ENCODE measurements at places on chromosomes 13 and 19.

DNA sequence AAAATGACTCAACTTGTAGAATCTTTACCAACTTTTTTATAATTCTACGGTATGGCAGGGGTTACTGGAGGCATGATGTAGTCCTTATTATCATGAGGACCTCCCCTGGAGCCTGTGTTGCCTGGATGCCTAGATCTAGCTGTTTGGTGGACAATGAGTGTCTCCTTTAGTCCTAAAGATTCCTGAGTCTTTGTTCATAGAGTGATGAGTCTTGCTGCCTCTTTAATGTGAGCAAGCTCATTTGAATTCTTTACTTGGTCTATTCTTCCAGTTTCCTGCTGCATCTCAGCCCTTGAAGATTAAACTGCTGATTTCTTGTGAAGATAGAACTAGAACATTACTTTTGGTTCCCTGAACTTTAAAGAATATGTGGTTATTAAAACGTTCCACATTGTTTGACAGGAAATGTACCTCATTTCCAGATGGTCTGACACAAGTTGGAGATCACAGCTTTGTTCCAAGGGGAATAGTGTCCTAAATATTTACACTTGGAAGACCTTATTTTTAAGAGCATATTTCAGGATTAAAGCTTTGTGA, 51.9 kb downstream of the SLAIN1 start:
- no peak for DNase-seq

DNA sequence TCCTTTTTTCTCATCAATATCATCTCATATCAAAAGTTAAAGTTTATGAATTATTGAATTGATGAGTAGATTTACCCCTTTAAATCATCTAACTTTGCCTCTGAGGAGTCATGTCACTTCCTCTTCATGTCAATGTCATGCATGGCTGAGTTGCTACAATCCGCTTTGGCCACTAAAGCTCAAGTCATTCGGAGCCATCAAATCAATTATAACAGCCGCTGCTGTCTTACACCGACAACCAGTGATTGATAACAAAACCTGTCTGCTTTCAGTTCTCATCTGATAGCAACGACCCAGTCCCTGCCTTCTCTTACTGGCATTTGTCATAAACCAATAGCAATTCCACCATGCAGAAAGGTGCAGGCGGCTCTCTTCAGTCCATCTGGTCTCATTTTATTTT, 429.3 kb downstream of the DIAPH3 start:
- DNase-seq: no peak

GRCh38 chr19:9406798-9407352, 28.5 kb downstream of the ZNF266 start:
- no peak for DNase-seq

GRCh38 chr13:96052656-96053002, 572 bp downstream of the UGGT2 start:
- DNase-seq: no peak

- DNase-seq: no peak
Measured at GRCh38 chr19:34226036-34226435, 28.3 kb upstream of the GARRE1 start.

GRCh38 chr13:73119612-73120011, 60.8 kb downstream of the KLF5 start:
- DNase-seq: no peak

GRCh38 chr13:112172641-112173251, 105.8 kb downstream of the SOX1 start:
- no peak for DNase-seq

GRCh38 chr13:72774019-72774418, 7.7 kb downstream of the DIS3 start:
- DNase-seq: no peak

DNA sequence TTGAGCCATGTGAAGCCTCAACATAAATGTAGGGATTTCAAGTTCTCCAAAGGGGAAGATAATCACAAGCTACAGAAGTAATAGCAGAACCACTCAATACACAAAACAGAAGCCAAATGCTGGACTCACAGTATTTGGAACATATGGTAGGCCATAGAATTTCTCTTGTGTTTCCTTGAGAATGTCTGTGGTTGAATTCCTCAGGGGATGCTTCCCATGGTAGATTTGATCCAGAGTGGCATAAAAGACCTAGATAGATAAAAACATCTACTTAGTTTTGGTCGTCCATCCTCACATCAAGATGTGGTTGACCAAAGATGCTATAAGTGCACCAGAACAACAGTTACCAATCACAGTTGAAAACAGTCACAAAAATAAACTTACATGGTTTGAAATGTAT, 83.4 kb downstream of the MIPEP start:
- DNase-seq: no peak

- DNase-seq: no peak
Measured at GRCh38 chr13:79874396-79875360, 393.7 kb downstream of the NDFIP2 start.

Data from thoracic aorta (tissue), 2 donors.